ENCODE measurements at places on chromosomes 12 and 14. TPM values are rescaled to one million over a fixed set of nuclear protein-coding genes. Genes with fewer than 3 reads are reported as not detected.

ITGA7 gene
- total RNA-seq: 5.7 TPM

APPL2 gene
- 69.8 TPM for total RNA-seq

KRT82 gene
- total RNA-seq: not detected

- H3K4me3 ChIP-seq: no peak overlapping the region
- peaks cover 11% of the 10 kb centered on the region for H3K36me3 ChIP-seq
- no peak for DNase-seq
- no peaks in the 10 kb centered on the region for H3K27me3 ChIP-seq
- no peak overlapping the region for H3K27ac ChIP-seq
These were observed 325 bp downstream of the C12orf60 start for GRCh38 chr12:14803830-14804160.

GRCh38 chr12:116813271-116814041 lies 67.8 kb downstream of the HRK start:
- no peak overlapping the region for H3K27ac ChIP-seq
- no peak for DNase-seq
- H3K4me1 ChIP-seq: peaks cover 3% of the 10 kb centered on the region
- H3K36me3 ChIP-seq: no peaks in the 10 kb centered on the region

- no peaks in the 10 kb centered on the region for H3K36me3 ChIP-seq
- H3K27me3 ChIP-seq: no peaks in the 10 kb centered on the region
- H3K4me3 ChIP-seq: no peak overlapping the region
- DNase-seq: no peak
These were observed 674.3 kb upstream of the MDGA2 start for GRCh38 chr14:48349689-48350088.

GRCh38 chr14:24297190-24297964 lies 2.2 kb downstream of the DHRS1 start:
- no peak for DNase-seq
- peak overlapping the region; percentile 54 for H3K27ac ChIP-seq
- H3K4me1 ChIP-seq: peaks cover 31% of the 10 kb centered on the region
- H3K27me3 ChIP-seq: no peaks in the 10 kb centered on the region

- no peaks in the 10 kb centered on the region for H3K36me3 ChIP-seq
- DNase-seq: no peak
- H3K27ac ChIP-seq: no peak overlapping the region
- H3K27me3 ChIP-seq: no peaks in the 10 kb centered on the region
These were observed 320.7 kb downstream of the SOX5 start for GRCh38 chr12:23628806-23629205.

DNA sequence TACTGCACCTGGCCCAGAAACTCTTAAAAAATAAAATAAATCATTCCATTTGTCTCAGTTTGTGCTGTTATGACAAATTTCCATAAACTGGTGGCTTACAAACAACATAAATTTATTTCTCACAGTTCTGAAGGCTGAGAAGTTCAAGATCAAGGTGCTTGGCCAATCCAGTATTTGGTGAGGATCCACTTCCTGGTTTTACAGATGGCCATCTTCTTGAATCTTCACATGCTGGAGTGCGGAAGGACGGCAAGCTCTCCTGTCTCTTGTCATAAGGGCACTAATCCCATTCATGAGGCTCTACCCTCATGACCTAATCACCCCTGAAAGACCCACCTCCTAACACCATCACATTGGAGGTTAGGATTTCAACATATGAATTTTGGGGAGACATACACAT lies 29.9 kb upstream of the MYBPC1 start:
- no peaks in the 10 kb centered on the region for H3K4me1 ChIP-seq
- no peak for DNase-seq
- H3K27me3 ChIP-seq: peaks cover 12% of the 10 kb centered on the region
- H3K4me3 ChIP-seq: no peak overlapping the region
- no peaks in the 10 kb centered on the region for H3K36me3 ChIP-seq
- H3K27ac ChIP-seq: no peak overlapping the region

- H3K4me3 ChIP-seq: no peak overlapping the region
- peaks cover 39% of the 10 kb centered on the region for H3K36me3 ChIP-seq
- H3K27ac ChIP-seq: peak overlapping the region; percentile 15
- H3K27me3 ChIP-seq: no peaks in the 10 kb centered on the region
These were observed 40.4 kb downstream of the PSEN1 start for GRCh38 chr14:73176685-73177084.

GRCh38 chr14:25090716-25091454 lies 40.9 kb upstream of the STXBP6 start:
- H3K4me1 ChIP-seq: peaks cover 12% of the 10 kb centered on the region
- DNase-seq: no peak
- H3K27me3 ChIP-seq: peaks cover 2% of the 10 kb centered on the region
- peak overlapping the region; percentile 25 for H3K27ac ChIP-seq
- no peak overlapping the region for H3K4me3 ChIP-seq
- H3K36me3 ChIP-seq: no peaks in the 10 kb centered on the region

DNA sequence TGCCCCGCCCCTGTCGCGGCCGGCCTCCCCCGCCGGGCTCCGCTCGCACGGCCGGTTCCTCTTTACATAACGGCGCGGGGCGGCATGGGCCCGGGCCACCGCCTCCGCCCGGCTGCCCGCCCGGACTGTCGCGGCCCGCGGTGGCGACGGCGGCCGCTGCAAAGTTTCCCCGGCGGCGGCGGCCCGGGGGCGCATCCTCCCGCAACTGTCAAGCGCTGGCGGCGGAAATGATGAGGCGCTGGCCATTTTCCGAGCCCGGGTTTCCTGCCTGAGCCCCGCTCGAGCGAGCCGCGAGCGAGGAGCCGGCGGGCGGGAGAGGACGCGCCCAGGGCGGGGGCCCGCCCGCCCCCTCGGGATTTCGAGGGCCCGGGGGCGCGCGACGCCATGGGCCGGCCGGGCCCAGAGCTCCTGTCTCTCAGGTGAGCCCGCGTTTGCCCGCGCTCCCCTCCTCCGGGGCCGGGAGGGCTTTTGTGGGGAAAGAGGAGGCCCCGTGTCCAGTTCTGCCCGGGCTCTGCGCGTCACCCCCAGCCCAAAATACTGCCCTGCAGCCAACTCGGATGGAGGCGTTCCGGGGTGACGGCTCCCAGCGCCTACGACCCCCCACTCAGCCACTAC lies at the start of gene SH2B3:
Gene SH2B3, plus strand, starts transcription at position 65 of the 615 bp plus-strand sequence. CDS start 12,223 bp downstream, outside the sequence.
- no peak for DNase-seq
- H3K4me1 ChIP-seq: peaks cover 64% of the 10 kb centered on the region
- H3K27ac ChIP-seq: peak within 1 kb of the TSS; percentile 87
- no peaks in the 10 kb centered on the region for H3K36me3 ChIP-seq
- no peaks in the 10 kb centered on the region for H3K27me3 ChIP-seq
- peak within 1 kb of the TSS; percentile 88 for H3K4me3 ChIP-seq

DNA sequence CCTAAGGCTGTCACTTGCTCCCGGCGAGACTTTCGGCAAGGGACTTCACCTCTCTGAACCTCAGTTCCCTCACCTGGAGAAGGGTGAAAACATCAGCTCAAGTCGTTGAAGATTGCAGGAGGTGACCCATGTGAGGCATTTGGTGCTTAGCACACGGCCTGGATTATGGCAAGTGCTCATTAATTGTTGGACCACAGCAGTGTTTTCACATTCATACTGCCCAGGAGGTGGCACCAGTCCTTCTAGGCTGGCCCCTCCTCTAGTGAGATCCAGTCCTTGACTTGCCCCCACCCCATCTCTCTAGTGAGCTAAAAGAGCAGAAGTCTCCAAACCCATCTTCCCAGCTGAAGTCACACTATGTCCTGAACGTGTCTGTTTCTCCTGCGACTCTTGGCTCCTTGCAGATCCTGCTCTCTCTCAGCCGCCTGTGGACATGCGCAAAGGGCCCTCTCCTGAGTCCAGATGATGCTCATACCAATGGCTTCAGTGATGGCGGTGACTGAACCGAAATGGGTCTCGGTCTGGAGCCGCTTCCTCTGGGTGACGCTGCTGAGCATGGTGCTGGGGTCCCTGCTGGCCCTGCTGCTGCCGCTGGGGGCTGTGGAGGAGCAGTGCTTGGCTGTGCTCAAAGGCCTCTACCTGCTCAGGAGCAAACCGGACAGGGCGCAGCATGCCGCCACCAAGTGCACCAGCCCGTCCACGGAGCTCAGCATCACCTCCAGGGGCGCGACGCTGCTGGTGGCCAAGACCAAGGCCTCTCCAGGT lies 1.6 kb downstream of the FICD start:
- DNase-seq: peak; percentile 64
- H3K27me3 ChIP-seq: no peaks in the 10 kb centered on the region
- peaks cover 17% of the 10 kb centered on the region for H3K4me1 ChIP-seq
- peak overlapping the region; percentile 92 for H3K4me3 ChIP-seq

DNA sequence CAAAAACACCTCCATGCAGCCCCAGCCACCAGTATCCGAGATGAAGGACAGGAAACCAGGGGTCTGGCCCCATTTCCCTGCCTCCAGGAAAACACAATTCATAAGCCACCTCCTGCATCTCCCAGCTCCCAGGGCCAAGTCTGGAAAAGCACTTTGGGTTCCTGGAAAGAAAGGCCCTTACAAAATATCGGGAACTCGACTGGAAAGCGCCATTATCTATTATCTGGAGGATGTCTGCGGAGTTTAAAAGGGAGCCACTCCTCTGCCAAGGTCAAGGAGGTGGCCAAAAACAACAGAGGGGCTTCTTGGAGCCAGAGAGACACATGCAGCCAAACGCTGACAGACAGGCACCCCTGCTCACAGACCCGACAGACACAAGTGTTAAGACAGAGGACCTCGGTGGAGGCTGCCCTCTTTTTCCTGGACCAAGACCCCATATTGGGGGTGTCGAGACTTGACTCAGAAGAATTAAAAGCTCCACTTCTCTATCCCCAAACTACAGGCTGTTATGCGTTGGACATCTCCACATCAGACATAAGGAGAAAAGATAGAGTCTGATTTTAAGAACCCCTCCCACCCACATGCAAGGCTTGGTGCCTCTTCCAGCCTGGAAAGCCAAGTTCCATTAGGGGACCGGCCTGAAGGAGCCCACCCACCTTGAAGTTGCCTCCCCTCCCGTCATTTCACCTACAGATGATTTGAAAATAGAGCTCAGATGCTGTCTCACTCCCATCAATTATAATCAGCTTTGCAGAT lies 9.6 kb downstream of the ACTN1 start:
- DNase-seq: no peak
- peak overlapping the region; percentile 87 for H3K27ac ChIP-seq
- H3K4me1 ChIP-seq: peaks cover 87% of the 10 kb centered on the region
- peak overlapping the region; percentile 41 for H3K4me3 ChIP-seq
- H3K36me3 ChIP-seq: peaks cover 23% of the 10 kb centered on the region

GRCh38 chr14:98280436-98280835 lies 991.6 kb downstream of the BCL11B start:
- H3K27me3 ChIP-seq: no peaks in the 10 kb centered on the region
- no peaks in the 10 kb centered on the region for H3K4me1 ChIP-seq
- no peak overlapping the region for H3K27ac ChIP-seq
- H3K36me3 ChIP-seq: no peaks in the 10 kb centered on the region
- DNase-seq: peak; percentile 34
- no peak overlapping the region for H3K4me3 ChIP-seq

DNA sequence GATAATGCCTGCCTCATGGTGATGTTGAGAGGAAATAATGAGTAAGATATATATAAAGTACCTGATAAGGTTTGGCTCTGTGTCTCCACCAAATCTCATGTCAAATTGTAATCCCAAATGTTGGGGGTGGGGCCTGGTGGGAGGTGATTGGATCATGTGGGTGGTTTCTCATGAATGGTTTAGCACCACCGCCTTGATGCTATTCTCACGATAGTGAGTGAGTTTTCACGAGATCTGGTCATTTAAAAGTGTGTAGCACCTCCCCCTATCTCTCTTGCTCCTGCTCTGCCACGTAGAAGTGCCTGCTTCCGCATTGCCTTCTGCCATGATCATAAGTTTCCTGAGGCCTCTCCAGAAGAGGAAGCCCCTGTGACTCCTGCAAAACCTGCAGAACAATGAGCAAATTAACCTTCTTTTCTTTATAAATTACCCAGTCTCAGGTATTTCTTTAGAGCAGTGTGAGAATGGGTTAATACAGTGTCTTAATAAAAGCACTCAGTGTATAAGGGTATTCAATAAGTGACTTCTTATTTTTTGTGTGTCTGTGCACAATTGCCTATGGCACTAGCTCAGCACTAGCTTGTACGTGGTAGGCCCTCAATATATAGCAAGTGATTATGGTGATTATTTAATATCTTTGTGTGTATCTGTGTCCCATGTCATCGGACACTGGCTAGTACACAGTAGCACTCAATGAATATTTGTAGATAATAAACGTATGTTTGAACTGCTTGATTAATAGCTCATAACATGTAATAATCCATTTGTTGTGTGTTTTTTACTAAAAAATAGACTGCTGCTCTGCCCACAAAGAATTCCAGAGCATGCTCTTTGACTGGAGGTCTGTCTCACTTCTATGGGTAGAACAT lies 138.1 kb upstream of the LMNTD1 start:
- H3K4me3 ChIP-seq: no peak overlapping the region
- H3K36me3 ChIP-seq: no peaks in the 10 kb centered on the region
- H3K4me1 ChIP-seq: peaks cover 39% of the 10 kb centered on the region
